ENCODE measurements at places on chromosomes 4 and X. TPM values are rescaled to one million over a fixed set of nuclear protein-coding genes. Genes with fewer than 3 reads are reported as not detected.

Gene SHISA3
- polyA plus RNA-seq: 7.2 TPM

Gene NPY2R
- polyA plus RNA-seq: not detected

Gene MAGEB2
- not detected for polyA plus RNA-seq

Gene TGIF2LX
- polyA plus RNA-seq: not detected

Gene NFXL1
- polyA plus RNA-seq: 3.0 TPM

Gene BEX3
- polyA plus RNA-seq: 85.3 TPM

Gene NSUN7
- polyA plus RNA-seq: 0.11 TPM

Gene CT45A5
- not detected for polyA plus RNA-seq

Gene CSAG2
- not detected for polyA plus RNA-seq

Gene ZAR1
- not detected for polyA plus RNA-seq

Gene GPR82
- polyA plus RNA-seq: 0.07 TPM

Gene STPG2
- polyA plus RNA-seq: not detected

Gene RADX
- 1.4 TPM for polyA plus RNA-seq

Gene INTS6L
- 1.6 TPM for polyA plus RNA-seq

Gene ARR3
- polyA plus RNA-seq: not detected

Gene GPR173
- 0.75 TPM for polyA plus RNA-seq

Gene ZNF280C
- 0.72 TPM for polyA plus RNA-seq

Gene CENPVL1
- not detected for polyA plus RNA-seq

Gene RPA4
- 0.19 TPM for polyA plus RNA-seq

Gene GABRB1
- 1.0 TPM for polyA plus RNA-seq

Gene ABHD18
- 3.8 TPM for polyA plus RNA-seq

Gene CYLC1
- not detected for polyA plus RNA-seq

Gene UBE2K
- polyA plus RNA-seq: 36.5 TPM

Gene DEFB131A
- not detected for polyA plus RNA-seq

Gene SERTM2
- not detected for polyA plus RNA-seq

Gene FSTL5
- polyA plus RNA-seq: not detected

Gene FAM9B
- polyA plus RNA-seq: not detected
